AG08396 (cell line): ENCODE measurements at places on chromosomes 2 and 18.

GRCh38 chr18:49875783-49876182 is 62.5 kb upstream of the ACAA2 start:
- DNase-seq, result no peak

DNA sequence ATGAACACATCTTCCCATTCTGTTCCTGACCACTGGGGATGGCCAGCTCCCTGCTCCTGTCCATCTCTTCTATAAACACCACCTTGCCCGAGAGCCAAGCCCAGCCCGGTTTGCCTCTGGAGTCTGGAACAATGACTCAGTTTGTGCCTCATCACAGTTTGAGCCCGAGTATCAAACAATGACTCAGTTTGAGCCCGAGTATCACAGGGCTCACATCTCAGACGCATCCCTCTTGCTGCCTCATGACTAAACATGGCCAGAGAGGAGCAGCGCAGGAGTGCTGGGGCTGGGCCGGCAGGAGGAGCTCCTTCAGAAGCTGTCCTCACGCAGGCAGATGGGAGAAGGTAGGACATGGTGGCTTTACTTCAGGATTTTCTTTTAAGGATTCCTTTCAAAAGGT is 68.7 kb downstream of the PXDN start:
- DNase-seq, result peak; percentile 95

GRCh38 chr2:68931149-68931711 is 21.5 kb downstream of the GKN2 start:
- no peak for DNase-seq

- DNase-seq, result peak; percentile 86
These were observed 4.3 kb downstream of the IGFBP5 start for GRCh38 chr2:216690853-216691741.

- DNase-seq, result no peak
These were observed 10.6 kb downstream of the SETBP1 start for GRCh38 chr18:44691148-44691925.

DNA sequence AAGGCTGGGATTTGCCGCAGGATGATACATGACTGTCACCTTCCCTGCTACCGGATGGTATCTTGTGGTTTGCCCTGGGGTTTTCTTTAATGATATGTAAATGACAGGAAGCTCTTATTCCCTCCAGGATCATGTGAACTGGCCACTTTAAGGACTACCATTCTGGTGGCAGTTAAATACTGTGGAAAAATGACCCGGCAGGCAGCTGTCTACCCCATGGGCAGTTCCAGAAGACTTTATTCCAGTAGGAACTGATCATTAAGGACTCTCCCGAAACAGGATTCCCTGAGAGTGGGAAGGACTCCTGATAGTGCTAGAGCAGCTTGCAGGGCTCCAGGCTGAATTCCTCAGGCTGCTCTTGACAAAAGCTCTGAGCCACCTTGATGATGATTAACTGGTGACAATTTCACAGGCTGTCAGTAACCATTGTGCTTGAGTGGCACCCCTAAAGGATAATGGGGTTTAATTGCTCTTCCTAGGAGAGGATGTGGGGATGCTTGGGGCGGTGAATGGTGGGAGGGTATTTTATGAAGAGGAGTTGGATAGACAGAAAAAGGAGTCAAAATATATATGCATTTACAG is 212.0 kb downstream of the CPS1 start:
- DNase-seq, result no peak

DNA sequence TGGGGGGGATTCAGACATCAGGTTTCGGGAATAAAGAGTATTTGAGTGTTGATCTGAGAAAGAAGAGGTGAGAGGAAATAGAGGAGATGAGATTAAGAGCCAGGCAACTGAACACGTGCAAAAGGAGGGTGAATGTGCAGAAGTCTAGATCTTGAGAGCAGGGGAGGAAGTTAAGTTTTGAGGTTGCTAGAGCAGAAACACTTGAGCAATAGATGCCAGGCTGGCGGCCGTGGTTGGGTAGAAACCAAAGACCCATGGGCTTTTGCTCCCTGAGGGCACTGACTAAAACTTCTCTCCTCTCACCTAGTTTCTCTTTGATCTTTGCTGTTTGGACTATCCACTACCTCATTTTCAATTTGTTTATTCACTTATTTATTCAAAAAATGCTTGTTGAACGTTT is 116.0 kb downstream of the CDC42EP3 start:
- DNase-seq, result no peak

- peak; percentile 78 for DNase-seq
These were observed 83.7 kb upstream of the GALNT5 start for GRCh38 chr2:157173740-157174184.

GRCh38 chr2:224217233-224217961 is 178.3 kb upstream of the SERPINE2 start:
- no peak for DNase-seq

- no peak for DNase-seq
These were observed 187.2 kb downstream of the LRRTM1 start for GRCh38 chr2:80117401-80117800.

GRCh38 chr2:126979039-126980003 is 80.6 kb downstream of the TEX51 start:
- DNase-seq, result no peak

GRCh38 chr2:71710367-71711132 is 257.2 kb downstream of the DYSF start:
- DNase-seq, result no peak

- no peak for DNase-seq
These were observed 5.9 kb upstream of the LGALSL start for GRCh38 chr2:64448041-64448426.

GRCh38 chr2:172927641-172928357 is 147.8 kb upstream of the MAP3K20 start:
- peak; percentile 21 for DNase-seq

DNA sequence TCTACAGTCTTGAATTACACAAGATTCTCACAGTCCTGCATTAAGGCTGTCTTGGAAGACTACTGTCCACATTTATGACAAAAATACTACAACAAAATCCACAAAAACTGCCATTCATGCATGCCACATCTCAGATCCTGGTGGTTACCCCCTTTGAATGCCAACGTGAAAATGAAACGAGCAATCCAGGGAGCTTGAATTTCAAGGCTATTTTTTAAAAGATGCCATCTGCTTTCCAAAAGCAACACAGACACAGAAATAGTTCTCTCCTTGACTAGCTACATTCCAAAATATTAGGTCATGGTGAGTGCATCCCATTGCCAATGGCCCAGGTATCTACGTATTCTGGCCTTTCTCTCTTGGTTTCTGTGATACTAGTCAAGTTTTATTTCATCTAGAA is 36.3 kb downstream of the IRS1 start:
- no peak for DNase-seq

DNA sequence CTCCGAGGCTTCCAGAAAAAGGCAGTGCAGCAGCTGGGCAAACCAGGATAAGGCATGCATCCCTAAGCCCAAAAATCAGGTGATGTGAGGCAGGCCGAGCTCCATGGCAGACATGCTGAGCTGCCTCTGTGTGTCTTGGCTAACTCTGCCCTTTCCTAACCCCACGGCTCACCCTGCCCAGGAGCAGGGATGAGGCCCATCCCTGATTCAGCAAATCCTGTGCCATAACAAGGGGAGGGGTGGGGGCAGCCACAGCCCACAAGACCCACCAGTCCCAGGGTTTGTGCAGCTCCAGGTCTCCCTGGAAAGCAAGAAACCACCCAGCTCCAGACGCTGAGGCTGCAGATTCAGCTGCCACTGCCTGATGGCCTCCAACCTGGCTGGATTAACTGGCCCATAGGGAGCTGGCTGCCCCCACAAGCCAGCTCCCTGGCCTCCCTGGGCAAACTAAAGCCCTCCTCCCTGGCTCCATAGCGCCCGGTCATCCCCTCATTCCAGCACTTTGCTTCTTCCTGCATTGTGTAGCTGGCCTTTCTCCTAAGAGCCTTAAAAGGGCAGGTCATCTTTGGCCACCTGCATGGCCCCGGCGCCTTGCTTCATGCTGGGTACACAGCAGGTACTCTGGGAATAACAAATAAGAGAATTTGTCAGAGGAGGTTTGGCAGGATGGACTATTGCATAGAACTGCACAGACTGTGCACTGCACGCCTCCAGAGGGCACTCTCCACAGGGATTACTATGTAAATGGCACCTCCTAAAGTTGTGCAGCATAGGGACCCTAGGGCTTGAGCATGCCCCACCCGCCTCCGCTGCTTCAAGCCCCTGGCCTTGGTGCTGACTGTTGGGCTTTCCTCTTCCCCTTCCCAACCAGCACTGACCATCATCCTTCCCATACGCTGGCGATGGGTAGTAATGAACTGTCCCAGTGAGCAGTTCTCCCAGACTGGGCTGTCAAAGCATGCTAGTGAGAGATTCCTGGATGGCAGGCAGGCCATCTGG is 10.7 kb downstream of the STEAP3 start:
- DNase-seq, result no peak

- DNase-seq, result peak; percentile 44
These were observed 96.6 kb downstream of the MBD2 start for GRCh38 chr18:54127759-54128378.

- no peak for DNase-seq
These were observed 20.3 kb downstream of the LONRF2 start for GRCh38 chr2:100301881-100302584.

DNA sequence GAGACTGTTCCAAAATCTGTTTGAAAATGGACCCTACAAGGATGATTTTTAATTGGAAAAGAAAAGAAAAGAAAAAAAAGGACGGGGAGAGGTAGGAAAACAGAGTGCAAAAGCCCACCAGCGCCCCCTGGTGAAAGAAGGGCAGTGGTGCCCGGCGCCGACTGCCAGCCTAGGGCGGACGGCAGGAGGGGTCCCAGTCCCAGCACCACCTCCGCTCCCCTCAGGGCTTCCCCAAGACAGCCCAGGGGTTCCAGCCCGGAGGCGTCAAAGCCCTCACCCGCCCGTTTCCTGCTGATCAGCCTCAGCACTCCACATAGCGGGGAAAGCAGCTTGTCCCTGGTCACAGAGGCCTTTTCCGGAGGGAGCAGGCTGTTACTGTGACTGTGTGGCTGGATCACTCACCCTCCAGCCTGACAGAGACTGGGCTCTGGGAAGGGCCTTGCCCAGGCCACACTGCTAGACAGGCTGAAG is 213.9 kb downstream of the TFCP2L1 start:
- peak; percentile 86 for DNase-seq

DNA sequence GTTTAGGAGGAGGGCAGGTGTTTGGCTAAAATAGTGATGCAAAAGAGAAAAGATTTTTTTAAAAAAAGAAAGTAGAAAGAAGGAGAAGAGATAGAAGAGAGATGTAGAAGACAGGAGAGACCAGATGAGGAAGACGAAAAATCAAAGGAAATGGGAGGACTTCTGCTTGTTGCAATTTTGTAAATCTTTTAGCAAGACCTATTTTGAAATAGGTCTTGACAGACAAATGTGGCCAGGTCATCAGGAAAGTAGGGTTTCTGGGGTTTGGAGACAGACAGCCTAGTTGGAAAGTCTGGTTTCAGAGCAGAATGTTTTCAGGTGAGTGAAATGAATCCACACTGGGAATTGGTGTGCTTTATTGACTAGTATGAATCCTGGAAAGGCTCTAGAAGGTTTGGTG is 104.5 kb upstream of the CAVIN2 start:
- no peak for DNase-seq

- DNase-seq, result no peak
These were observed 51.2 kb downstream of the MTERF4 start for GRCh38 chr2:241050624-241051577.

DNA sequence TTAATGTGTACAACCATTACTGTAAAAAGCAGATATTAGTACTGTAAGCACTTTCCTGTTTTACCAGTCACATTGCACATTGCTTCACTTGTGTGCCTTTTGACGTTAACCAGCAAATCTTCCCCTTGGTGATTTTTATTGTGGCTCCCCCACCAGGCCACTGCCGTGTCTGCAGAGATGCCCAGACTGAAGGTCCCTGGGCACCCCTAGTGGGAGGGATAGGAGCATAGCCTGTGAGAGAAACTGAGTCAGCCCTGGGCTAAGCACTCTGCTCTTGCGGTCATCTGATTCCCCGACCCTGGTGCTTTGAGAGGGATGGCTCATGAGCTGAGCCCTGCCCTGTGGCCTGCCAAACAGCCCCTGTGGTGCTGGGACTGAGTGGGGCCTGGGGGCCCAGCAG is 73.4 kb downstream of the INPP4A start:
- no peak for DNase-seq

DNA sequence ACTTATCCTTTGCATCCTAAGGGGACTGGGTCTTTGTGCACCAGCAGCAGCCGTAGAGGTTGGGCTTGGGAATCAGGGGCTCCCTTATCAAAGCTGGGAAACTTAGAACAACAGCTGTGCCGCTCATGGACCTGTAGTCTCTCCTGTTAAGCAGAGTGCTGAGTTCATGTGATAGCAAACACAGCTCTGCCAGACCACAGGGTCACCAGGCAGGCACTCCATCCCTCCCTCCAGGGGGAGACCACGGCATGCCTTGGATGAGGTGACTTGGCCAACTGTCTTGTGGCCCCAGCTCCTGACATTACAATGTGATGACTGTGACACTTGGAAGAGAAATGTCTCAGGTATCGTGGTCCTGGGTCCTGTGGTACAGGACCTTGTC is 60.0 kb downstream of the DGKD start:
- no peak for DNase-seq

GRCh38 chr2:217357886-217358620 is 498.2 kb upstream of the TNP1 start:
- no peak for DNase-seq

GRCh38 chr2:1598041-1598710 is 146.1 kb downstream of the PXDN start:
- no peak for DNase-seq

DNA sequence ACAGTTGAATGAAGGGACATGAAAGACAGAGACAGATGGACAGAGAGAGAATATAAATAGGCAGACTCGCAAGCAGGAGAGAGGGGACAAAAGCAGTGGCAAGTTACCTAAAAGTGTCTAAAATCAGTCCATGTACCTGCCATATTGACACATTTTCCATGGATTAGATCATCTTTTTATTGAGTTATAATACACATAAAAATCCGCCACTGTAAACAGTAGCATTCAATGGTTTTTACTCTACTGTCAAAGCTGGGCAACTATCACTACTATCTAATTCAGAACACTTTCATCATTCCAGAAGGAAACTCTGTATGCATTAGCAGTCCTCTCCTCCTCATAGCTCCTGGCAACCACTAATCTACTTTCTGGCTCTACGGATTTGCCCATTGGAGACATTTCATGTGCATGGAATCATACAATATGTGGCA is 10.1 kb downstream of the CFAP210 start:
- no peak for DNase-seq

GRCh38 chr18:24989760-24990593 is 362.0 kb downstream of the ZNF521 start:
- DNase-seq, result no peak

DNA sequence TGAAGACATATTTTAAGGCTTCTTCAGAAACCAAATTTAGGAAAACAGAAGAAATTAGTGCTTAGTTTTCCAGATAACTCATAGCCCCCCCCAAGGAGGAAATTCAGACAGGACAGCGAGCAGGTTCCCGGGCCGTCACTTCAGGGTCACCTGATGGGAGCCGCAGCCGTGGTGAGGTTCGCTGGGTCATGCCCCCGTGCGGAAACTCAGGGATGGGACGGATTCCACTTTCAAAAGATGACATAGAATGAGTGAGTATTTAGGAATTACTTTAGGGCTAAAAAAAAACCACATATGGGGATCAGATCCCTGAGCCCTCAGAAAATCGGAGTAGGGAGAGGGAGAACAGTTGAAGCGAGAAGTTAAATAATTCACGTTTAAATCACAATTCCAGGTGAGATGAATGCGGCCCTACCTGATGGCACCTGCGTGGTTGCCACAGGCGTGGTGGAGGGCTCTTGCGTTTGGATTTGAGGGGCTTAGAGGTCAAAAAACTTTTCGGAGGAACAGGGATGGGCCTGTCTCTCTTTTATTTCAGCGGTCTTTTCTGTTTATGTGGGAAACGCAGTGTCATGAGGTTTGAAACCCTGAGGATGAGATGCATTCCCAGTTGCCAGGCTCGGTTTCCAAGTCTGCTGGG is 114.4 kb downstream of the NFATC1 start:
- DNase-seq, result no peak

GRCh38 chr2:3451169-3451568 is 68.2 kb downstream of the ADI1 start:
- no peak for DNase-seq
